T-helper 2 cell treated with Interferon-gamma antibody and Interleukin-4, amounts not matched to agents 5 μg/mL and 100 μg/mL, for 36 hours (primary cell): ENCODE measurements at places on chromosomes 2 and 18.
A peak's percentile ranks its signal among the peaks of the same experiment; 100 is the strongest.

DNA sequence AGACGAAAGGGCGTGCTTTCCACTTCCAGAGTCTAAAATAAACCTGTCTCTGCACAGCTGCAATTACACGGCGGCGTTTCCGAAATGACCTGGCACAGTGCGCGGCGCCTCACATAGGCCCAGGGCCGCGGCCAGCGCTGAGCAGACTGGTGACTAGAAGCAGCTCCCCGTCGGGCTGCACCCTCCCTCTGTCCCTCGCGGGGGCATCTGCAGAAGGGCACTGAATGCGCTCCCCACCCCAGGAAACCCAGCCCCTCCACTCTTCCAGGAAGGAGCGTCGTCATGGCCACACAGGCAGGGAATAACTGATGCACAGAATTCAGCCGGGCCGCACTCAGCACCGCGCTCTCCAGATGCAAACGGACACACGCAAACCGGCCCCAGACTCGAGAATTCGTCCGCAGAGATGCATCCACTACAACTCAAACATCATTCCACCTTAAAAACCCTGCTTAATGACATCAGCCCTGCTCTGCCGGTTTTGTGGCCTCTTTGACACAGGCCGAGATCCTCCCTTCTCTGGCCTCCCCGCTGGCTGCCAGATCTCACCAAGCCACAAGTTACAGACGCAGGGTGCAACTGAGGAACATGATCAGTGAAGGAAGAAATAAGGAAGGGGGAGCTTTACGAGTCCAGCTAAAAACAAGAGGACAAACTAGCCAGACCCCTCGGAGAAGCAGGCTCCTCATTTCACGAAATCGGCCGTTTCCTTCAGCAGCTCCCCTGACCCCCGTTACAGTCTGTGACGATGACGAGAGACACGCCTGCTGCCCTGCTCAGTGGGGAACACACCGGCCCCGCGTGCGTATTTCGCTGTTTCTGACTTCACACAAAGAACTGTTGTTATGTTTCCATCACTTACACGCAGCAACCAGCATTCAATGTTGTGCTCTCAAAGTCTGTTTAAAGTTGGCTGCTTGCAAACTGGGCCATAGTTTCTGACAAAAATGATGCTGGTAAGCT is 40.2 kb downstream of the MBP start:
- H3K36me3 ChIP-seq, result peaks cover 54% of the 10 kb centered on the region
- H3K4me3 ChIP-seq, result no peak overlapping the region
- H3K4me1 ChIP-seq, result peaks cover 40% of the 10 kb centered on the region

DNA sequence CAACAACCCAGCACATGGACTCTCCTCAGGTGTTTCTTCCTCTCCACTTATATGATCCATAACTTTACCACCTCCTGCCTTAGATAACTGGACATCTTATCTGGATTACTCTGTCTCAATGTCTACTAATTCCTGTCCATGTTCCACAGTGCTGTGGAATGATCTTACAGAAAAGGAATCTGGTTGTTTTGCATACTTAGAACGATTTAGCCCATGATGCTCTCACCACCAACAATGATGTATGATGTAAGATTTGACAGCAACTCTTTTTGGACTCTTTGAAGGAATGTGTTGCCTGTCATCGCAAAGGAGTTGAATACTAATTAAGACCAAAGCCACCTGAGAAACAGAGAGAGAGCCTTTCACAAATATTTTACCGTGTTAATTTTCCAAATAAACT is 37.7 kb upstream of the SYT4 start:
- no peak for DNase-seq
- no peaks in the 10 kb centered on the region for H3K36me3 ChIP-seq
- H3K27ac ChIP-seq, result no peak overlapping the region
- H3K4me3 ChIP-seq, result no peak overlapping the region

GRCh38 chr2:70679259-70679658 is 88.7 kb downstream of the ADD2 start:
- H3K4me1 ChIP-seq, result peaks cover 2% of the 10 kb centered on the region
- H3K27me3 ChIP-seq, result peaks cover 2% of the 10 kb centered on the region
- DNase-seq, result no peak
- H3K36me3 ChIP-seq, result no peaks in the 10 kb centered on the region

DNA sequence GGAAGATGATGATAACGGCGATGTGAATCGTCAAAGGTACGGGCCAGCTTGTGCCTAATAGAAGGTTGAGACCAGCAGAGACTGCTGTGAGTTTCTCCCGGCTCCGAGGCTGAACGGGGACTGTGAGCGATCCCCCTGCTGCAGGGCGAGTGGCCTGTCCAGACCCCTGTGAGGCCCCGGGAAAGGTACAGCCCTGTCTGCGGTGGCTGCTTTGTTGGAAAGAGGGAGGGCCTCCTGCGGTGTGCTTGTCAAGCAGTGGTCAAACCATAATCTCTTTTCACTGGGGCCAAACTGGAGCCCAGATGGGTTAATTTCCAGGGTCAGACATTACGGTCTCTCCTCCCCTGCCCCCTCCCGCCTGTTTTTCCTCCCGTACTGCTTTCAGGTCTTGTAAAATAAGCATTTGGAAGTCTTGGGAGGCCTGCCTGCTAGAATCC is 3.0 kb downstream of the FZD7 start:
- DNase-seq, result no peak
- peaks cover 44% of the 10 kb centered on the region for H3K27me3 ChIP-seq
- H3K27ac ChIP-seq, result no peak overlapping the region
- no peaks in the 10 kb centered on the region for H3K36me3 ChIP-seq
- peaks cover 11% of the 10 kb centered on the region for H3K4me1 ChIP-seq

- H3K27me3 ChIP-seq, result no peaks in the 10 kb centered on the region
- H3K4me1 ChIP-seq, result no peaks in the 10 kb centered on the region
- H3K27ac ChIP-seq, result no peak overlapping the region
- no peak overlapping the region for H3K4me3 ChIP-seq
These were observed 194.1 kb upstream of the DSEL start for GRCh38 chr18:67710639-67711038.

DNA sequence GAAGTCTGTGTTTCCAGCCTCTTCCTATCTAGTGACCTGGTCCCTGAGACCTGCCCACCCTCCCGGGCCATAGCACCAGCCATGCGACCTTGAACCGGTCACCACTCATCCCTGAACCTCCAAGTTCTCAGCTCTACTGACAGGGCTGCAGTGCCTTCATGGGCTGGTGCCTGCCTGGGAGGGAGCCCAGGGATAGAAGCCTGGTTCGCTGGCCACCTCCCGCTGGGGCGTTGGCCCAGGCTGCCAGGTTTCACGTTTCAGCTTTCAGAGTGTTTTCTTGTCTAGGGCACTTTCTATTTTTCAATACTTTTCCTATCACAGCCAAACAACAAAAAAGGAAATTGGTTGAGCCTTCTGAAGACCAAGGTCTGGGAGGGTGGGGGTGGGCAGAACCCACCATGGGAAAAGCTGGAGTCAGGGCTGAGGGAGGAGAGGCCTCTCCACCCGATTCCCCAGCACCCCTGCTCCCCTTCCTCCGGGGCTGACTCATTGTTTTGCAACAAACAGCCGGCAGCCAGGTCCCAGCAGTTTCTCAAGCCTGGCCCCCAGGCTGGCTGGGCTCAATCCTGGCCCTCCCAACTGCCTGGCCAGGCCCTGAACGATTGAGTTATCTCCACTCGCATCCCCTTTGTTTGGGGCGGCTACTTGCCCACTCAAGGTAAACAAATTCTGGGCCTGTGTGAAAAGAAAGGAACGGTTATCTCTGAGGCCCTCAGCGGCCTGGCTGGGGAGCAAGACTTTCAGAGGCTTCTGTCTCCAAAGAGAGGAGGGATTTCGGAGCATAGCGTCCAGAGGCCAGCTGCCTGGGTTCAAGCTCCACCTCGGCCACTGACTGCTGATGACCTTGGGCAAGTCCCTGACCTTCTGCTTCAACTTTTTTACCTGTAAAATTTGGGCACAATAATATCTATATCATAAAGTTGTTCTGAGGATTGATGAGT is 47.5 kb downstream of the ZFP36L2 start:
- peaks cover 55% of the 10 kb centered on the region for H3K4me1 ChIP-seq
- H3K36me3 ChIP-seq, result peaks cover 1% of the 10 kb centered on the region
- DNase-seq, result no peak

- H3K4me3 ChIP-seq, result peak overlapping the region; percentile 83
- no peaks in the 10 kb centered on the region for H3K36me3 ChIP-seq
- DNase-seq, result peak; percentile 32
- peak overlapping the region; percentile 55 for H3K27ac ChIP-seq
- H3K4me1 ChIP-seq, result peaks cover 28% of the 10 kb centered on the region
- peaks cover 8% of the 10 kb centered on the region for H3K27me3 ChIP-seq
These were observed 1.0 kb downstream of the IRS1 start for GRCh38 chr2:226798422-226799210.

DNA sequence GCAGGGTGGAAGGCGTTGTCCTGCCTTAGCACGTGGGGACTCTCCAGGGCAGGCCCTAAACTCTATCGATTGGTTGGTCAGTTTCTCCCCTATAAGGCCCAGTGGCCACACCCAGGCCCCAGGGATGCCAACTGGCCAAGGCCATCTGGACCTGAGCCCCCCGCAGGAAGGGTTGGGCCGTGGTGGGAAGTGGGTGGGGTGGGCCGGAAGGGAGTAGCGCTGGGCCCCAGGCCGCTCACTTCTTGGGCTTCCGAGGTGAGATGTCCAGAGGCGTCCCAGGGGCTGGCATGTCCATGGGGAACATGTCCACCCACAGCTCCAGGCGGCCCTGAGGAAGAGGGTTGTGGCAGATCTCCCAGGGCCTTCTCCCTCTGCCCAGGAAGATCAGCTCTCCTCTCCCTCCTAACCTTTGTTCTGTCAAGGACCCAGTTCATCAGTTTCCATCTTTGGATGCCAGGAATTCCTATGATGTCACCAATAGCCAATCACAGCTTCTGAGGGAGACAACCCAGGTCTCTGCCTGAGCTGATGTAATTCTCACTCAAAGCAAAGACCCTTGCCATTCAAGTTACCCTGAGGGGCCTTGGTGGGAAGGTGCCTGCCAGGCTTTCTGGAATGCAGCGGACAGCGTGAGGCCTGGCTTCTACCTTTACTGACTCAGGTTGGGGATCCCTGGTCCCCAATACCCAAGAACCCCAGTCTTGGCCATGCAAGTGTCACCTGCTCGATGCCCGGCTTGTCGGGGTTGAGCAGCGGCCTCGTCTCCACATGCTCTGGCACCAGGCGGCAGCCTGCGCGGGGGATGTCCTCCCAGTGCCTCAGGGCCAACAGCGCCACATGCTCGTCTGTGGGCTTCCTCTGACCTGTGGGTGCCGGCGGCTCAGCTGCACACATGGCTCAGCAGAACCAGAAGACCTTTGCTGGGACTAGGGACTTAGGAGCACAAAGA is 14.4 kb downstream of the OTOF start:
- DNase-seq, result no peak
- no peak overlapping the region for H3K27ac ChIP-seq
- no peak overlapping the region for H3K4me3 ChIP-seq
- no peaks in the 10 kb centered on the region for H3K27me3 ChIP-seq
- no peaks in the 10 kb centered on the region for H3K4me1 ChIP-seq

GRCh38 chr2:54815148-54815539 is 91.7 kb downstream of the EML6 start:
- no peak for DNase-seq
- no peak overlapping the region for H3K4me3 ChIP-seq
- no peak overlapping the region for H3K27ac ChIP-seq

DNA sequence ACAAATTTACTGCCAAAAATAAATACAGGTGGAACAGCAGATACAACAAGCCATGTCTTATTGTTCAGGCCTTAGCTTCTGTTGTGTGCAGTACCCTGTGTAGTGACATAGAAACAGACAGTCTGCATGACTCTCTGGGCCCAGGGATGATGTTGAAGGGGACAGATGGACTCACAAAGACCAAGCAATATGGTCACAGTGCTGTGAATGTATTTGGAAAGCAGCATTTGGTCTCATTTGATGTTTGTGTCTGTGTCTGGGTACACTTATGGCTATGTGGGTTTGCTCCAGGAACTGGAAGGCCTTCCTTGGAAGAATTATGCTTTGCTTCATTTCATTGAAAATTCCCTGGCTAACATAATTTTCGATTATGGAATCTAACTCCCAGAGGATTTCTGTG is 158.5 kb downstream of the CDC42EP3 start:
- no peak for DNase-seq
- no peaks in the 10 kb centered on the region for H3K36me3 ChIP-seq
- no peaks in the 10 kb centered on the region for H3K4me1 ChIP-seq
- H3K27me3 ChIP-seq, result peaks cover 4% of the 10 kb centered on the region

DNA sequence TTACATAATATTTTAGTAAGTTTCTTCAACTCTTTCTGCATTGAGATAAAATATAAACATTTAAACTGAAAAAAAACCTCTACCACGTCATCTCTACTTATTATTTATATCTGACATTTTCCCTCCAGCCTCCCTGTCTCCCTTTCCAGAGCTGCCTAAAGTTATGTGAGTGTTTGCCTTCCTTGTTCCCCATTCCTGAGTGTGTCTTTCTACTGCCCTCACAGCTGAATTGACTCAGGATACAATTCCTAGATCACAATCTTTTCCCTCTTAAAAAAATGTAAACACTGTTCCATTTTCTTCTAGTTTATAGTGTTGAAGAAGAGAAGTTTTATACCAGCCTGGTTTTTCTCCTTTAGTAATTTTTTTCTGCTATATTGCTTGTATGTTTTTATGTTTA is 5.3 kb downstream of the TRPM8 start:
- no peak for DNase-seq
- no peak overlapping the region for H3K27ac ChIP-seq
- no peak overlapping the region for H3K4me3 ChIP-seq
- H3K27me3 ChIP-seq, result peaks cover 18% of the 10 kb centered on the region
- no peaks in the 10 kb centered on the region for H3K36me3 ChIP-seq

GRCh38 chr2:71156573-71156972 is 26.1 kb downstream of the MPHOSPH10 start:
- peaks cover 3% of the 10 kb centered on the region for H3K27me3 ChIP-seq
- H3K36me3 ChIP-seq, result no peaks in the 10 kb centered on the region
- DNase-seq, result no peak
- no peak overlapping the region for H3K4me3 ChIP-seq
- H3K27ac ChIP-seq, result no peak overlapping the region

DNA sequence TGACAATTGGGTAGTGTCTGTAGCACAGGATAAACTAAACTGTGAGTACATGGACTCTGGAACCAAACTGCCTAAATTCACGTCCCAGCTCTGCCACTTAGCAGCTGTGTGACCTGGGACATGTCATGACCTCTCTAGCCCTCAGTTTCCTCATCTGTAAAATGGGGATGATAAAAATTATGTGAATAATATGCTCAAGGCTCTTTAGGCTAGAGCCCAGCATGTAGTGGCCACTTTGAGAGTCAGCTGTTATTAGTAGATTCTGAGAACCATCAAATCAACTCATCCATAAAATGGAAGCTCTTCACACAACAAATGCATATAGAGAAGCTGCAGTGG is 87.7 kb downstream of the INPP5D start:
- no peak overlapping the region for H3K4me3 ChIP-seq
- DNase-seq, result no peak
- H3K36me3 ChIP-seq, result peaks cover 77% of the 10 kb centered on the region
- H3K27ac ChIP-seq, result no peak overlapping the region
- no peaks in the 10 kb centered on the region for H3K27me3 ChIP-seq

- no peak overlapping the region for H3K4me3 ChIP-seq
- DNase-seq, result no peak
- no peak overlapping the region for H3K27ac ChIP-seq
- H3K4me1 ChIP-seq, result no peaks in the 10 kb centered on the region
These were observed 53.6 kb upstream of the HNMT start for GRCh38 chr2:137910641-137911040.
